Glutamatergic neuron (in vitro differentiated cells): ENCODE measurements at places on chromosomes 5 and 9.

DNA sequence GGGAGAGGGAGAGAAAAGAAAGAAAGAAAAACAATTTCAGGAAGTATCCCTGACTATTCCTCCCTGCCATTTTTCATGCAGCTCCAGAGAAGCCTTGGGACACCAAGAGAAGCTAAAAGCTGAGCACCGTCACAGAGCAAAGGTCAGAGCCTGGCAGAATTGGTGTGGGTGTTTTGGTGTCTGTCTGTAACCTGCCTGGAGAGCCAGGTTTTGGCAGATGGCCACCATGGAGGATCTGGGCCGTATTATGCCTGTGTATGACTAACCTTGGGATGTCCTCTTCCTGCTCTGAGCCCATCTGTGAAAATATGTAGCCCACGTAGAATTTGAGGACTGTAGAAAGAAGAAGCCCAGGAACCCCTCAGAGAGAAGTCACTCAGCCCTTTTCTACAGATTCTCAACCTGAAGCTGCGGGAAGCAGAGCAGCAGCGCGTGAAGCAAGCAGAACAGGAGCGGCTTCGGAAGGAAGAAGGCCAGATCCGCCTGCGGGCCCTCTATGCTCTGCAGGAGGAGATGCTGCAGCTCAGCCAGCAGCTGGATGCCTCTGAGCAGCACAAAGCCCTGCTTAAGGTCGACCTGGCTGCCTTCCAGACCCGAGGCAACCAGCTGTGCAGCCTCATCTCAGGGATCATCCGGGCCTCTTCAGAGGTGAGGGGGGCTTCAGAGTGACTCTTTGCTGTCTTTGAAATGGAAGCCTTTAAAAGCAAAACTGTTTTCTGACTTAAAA lies 18.8 kb downstream of the GLE1 start:
- peak; percentile 20 for DNase-seq

GRCh38 chr9:126642010-126642744 lies 28.4 kb downstream of the LMX1B start:
- no peak for DNase-seq

DNA sequence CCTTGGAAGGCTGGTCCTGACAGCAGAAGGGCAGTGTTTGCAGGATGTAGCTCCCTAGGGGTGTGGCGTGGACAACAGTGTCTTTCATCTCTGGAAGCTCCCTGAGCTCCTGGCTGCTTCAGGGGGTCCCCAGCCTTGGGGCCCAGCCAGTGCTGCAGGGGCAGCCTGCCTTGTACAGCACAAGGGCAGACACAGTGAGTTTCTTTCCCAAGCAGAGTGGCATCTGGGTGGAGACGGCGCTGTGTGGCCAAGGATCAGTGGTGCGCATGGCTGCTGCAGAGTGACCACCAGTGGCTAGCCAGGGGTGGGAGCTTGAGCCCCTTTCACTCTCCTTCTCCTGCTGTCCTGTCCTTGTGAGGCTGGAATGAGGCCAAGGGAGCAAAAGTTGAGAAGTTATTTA lies 7.6 kb upstream of the IRX4 start:
- no peak for DNase-seq

DNA sequence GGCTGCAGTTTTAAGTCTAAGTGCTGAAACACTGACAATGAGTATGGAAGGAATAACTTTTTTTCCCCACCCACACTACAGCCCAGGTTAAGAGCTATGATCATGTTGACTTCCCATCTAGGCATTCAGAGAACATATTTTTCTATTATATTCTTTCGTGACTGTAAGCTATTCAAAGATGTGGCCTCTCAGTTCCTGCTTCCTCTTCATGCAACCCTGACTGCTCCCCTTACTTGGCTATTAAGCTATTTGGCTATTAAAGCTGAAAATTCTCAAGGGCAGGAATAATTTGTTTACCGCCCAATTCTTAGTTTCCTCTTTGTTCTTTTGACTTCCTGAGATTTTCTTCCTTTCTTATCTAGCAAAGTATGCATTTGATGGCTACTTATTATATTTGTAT lies 18.6 kb upstream of the ALDH1A1 start:
- DNase-seq, result no peak

DNA sequence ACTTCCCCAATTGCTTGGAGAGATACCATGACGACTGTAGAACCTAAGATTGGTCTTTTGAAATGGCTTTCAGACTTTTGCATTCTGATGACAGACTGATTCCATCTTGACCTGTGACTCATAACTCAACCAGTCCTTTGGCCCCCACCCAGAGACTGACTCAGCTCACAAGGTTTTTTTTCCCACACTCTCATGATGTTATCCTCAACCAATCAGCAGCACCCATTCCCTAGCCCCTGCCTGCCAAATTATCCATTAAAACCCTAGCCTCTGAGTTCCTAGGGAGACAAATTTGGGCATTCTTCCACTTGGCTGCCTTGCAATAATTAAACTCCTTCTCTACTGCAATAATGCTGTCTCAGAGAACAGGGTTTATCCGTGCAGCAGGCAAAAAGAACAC lies 1263.3 kb upstream of the CDH9 start:
- no peak for DNase-seq

DNA sequence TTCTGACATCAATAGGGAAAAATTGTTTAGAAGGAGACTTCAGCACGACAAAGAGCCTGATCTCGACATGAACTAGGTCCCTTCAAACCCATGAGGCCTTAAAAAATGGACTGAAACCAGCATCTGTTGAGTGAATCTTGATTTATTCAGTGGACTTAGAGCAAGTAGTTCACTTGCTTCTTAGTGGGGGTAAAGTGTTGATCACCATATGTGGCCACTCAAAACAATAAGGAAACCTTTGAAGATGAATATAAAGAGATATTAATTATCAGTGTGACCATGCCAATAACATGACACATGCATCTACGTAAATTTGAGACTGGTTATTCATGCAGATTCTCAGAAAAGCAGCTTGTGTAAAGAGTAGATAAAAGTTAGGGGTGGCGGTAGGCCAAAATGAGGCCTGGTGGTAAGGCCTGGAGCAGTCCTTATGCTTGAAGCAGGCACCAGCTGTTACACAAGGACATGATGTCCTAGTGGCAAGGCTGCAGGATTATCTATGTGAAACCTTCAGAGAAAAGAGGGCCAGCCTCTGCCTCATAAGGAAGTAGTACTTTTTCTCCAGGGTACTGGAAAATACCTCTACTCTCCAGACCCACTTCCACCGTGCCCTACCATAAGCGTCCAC lies 61.3 kb downstream of the S1PR3 start:
- DNase-seq, result no peak

DNA sequence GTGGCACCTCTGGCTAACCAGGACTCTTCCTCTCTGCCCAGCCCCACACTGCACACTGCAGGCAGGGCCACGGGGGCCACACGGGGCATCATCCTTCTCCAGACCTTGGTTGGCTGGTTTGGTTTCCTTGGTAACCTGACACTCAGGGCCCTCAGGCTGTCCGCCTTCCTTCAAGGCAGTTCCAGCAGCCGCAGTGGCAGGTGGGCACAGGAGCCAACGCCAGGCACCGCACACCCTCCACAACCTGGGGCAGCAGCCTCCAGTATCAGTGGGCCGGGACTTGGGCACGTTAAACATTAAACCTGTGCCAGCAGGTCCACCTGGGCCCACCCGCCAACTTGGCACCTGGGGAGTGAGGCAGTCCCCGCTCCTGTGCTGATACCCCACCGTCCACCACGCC lies 1.9 kb downstream of the NPDC1 start:
- DNase-seq, result no peak

- DNase-seq, result no peak
Measured at GRCh38 chr5:44797841-44798240, 10.9 kb upstream of the MRPS30 start.

- no peak for DNase-seq
Measured at GRCh38 chr9:122087406-122088200, 5.5 kb downstream of the TTLL11 start.
